ENCODE measurements at places on chromosomes 2 and 18.

DNA sequence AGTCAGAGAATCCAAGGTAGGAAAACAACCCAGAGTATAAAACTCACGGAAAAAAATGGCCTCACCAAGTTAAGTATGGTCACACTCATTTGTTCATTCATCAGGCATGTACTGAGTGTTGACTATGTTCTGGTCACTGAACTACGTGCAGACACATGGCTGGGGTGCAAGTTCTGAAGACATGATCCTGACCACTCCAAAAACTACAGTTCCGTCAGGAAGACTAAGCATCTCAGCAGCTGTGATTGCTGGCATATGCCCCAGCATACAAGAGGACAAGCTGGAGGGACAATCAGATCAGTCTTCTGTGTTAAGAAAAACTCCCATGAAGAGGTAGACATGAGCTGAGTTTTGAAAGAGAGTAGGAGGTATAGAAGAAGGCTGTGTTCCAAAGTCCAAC lies 72.8 kb downstream of the TCF4 start:
- DNase-seq = no peak

- DNase-seq = no peak
Measured at GRCh38 chr18:46481048-46481846, 175.8 kb downstream of the LOXHD1 start.

DNA sequence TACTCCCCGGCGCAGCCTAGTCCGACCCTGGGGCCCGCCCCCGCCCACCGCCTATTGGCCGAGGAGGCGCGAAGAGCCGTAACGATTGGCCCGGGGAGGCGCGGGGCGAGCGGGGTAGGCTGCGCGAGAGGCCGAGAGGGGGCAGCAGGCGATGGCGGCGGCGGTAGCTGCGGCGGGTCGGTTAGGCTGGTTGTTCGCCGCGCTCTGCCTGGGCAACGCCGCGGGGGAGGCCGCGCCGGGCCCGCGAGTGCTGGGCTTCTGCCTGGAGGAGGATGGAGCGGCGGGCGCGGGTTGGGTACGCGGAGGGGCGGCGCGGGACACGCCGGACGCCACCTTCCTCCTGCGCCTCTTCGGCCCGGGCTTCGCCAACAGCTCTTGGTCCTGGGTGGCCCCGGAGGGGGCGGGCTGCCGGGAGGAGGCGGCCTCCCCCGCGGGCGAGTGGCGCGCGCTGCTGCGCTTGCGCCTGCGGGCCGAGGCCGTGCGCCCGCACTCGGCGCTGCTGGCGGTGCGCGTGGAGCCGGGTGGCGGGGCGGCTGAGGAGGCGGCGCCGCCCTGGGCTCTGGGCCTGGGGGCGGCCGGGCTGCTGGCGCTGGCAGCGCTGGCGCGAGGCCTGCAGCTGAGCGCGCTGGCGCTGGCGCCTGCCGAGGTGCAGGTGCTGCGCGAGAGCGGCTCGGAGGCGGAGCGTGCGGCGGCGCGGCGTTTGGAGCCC lies at the start of gene CNNM3:
CNNM3 (plus strand) TSS at position 142 of the 709 bp plus-strand sequence; CDS start at position 152, 10 bp downstream.
- DNase-seq = peak; percentile 99

GRCh38 chr2:216618785-216619184 lies 14.4 kb upstream of the IGFBP2 start:
- DNase-seq = no peak

GRCh38 chr2:39275016-39275415 lies 31.2 kb upstream of the CDKL4 start:
- no peak for DNase-seq

- peak; percentile 61 for DNase-seq
Measured at GRCh38 chr2:239552213-239552926, 151.6 kb upstream of the HDAC4 start.

GRCh38 chr2:134274121-134274520 lies 20.2 kb downstream of the MGAT5 start:
- no peak for DNase-seq

DNA sequence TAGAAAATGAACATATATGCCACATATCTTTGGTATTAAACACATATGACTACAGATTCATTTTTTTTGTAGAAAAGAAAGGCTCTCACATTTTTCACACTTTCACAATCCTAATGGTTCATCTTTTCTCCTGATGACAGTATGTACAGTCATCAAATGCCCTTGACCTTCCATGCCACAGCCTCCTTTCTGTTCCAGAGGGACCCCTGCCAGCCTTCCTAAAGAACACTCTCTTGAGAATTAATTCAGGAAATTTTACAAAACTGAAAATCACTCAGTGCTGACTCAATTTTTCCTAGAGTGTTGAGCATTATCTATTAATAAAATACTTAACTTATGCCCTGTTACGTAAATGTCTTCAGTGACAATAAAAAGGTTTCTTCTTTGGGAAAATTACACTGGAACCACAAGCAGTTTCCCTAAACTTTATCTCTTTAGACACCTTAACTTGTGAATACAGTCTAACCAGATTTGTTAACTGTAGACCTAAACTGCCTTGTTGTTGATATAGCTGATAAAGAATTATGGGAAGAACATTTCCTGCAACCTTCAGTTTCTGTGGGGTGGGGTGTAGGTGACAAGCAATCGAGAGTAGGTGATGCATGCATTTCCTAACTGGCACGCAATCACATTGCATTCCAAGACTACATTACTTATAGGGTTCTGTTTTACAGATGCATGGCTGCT lies 15.3 kb upstream of the ACOXL start:
- no peak for DNase-seq

- no peak for DNase-seq
Measured at GRCh38 chr2:178266445-178266844, 72.1 kb downstream of the OSBPL6 start.

GRCh38 chr2:25257032-25257552 lies 84.6 kb downstream of the DNMT3A start:
- DNase-seq = no peak

DNA sequence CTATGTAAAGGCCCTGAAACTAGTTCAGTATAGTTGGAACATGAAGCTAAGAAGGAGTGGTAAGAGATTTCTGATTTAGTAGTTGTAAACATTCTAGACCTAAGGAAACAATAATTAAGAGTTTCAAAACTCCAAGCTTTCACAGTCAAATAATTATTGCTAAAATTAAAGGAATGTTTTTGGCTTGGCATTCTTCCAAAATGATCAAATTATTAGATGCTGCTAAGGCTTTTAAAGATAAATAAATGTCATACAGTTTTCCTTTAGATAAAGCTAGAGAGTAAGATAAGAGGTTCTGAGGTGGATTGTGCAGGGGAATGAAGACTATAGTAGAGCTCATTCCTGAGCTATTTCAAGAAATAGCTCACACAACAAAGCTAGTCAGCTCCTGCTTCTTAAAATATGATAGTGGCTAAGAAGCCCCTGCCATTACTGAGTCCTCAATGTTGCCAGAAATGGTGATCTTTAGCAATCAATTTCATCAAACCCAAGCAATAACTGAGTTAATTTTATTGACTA lies 45.3 kb downstream of the ZC3H15 start:
- no peak for DNase-seq

GRCh38 chr2:9269295-9269694 lies 62.7 kb downstream of the ASAP2 start:
- no peak for DNase-seq

DNA sequence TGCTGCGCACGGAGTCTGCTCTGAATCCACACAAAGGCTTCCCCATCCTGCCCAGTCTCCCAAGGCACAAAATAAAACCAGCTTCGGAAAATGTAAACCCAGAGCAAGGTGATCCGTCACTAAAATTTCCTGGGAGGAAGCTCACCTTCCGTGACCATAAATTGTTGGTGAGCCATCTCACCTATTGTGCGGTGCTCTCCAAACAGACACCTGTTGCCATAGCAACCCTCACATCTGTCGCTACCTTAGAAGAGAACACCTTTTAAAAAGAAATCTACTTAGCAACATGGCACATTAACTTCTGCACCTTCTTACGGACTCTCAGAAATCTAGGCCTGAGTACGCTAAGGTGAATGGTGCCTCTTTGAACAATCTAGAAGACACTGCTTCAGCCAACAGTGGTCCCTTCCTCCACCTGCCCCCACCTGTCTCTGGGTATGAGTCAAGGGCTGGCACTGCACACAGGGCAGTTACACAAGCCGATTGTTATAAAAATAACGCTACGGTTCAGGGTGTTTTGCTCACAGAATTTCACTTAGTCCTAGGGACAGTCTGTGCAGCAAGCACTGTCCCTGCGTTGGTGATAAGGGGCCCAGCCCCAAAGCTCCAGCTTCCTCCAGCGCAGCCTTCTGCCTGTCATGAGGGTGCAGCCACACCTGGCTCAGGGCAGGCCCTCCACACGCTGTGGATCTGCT lies 114.9 kb upstream of the ID2 start:
- peak; percentile 51 for DNase-seq

- DNase-seq = no peak
Measured at GRCh38 chr2:39919511-39920306, 140.7 kb upstream of the THUMPD2 start.

DNA sequence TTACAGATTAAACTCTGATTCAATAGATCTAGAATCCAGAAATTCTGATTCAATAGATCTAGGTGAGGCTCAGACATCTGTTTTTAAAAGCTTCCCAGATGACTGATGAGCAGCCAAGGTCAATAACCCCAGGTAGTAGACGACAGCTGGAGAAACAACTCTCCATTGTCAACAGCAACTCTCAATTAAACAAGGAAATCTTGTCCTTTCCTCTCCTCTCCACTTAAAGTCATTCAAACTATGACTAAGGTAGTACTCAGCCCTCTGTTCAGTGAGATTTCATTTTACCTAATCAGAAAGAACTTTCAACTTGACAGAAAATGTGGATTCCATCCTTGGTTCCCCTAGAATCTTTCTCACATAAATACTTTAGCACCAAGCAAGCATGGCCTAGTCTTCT lies 94.6 kb upstream of the SCG2 start:
- no peak for DNase-seq

DNA sequence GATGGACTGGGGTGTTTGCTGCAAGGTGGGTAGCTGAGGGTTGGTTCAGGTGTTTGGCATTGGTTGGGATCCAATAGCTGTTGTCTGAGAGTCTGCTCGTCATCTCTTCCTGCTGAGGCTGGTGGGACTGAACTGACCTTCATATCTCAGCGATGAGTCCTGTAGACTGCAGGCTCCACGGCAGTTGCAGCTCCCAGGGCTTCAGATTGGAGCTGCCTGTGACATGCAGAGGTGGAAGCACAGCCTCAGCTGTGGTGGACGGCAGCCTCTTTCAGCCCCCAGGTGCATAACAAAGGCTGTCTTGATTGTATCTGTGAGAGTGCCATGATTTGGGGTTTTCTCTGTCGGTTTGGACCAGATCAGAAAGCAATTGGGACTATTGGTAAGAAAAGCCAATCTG lies 3.9 kb upstream of the IL1R2 start:
- no peak for DNase-seq

- DNase-seq = no peak
Measured at GRCh38 chr2:111157071-111157661, 36.5 kb downstream of the BCL2L11 start.

DNA sequence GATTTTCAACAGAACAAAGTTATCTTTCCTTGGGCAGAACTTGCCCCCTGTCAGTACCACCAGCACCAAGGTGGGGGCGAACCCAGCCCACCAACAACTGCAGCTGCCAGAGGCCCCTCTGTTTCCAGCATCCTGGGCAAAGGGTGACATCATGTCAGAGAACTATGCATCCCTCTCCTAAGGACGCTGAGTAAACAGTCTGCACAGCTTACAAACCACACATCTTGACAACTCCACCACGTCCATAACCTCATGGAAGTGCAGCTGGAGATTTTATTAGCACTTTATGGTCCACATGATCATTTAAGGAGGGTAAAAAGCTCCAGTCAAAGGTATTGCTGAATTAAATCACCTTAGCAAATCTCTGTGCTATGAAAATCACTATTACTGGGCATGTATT lies 40.4 kb downstream of the PIEZO2 start:
- no peak for DNase-seq

DNA sequence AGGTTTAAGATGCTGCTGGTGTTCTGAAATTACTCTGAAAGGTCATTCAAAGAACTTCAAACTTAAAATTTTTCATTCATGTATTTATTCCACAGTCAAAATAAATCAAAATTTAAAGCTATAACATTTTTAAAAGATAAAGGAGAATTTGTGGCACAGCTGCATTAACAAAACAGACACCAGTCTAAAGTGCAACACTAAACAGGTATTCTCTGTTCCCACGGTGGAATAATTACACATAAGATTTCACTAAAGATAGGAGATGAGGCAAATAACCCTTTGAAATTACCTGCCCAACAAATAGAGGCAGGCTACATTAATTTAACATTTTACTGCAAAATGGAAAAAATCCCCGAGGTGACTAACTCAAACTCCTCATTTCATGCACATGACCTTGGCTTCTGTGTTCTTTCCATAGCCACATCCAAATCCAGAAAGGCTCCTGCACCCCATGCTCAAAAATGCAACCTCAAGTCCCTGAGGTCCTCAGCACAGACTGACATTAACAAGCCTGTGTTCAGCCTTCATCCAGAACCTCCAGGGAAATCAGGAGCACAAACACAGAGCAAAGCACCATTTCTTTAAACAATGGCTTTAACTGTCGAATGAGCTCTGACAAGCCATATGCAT lies 10.5 kb downstream of the COX7A2L start:
- DNase-seq = no peak

- no peak for DNase-seq
Measured at GRCh38 chr2:37621199-37621598, 50.2 kb downstream of the CDC42EP3 start.

DNA sequence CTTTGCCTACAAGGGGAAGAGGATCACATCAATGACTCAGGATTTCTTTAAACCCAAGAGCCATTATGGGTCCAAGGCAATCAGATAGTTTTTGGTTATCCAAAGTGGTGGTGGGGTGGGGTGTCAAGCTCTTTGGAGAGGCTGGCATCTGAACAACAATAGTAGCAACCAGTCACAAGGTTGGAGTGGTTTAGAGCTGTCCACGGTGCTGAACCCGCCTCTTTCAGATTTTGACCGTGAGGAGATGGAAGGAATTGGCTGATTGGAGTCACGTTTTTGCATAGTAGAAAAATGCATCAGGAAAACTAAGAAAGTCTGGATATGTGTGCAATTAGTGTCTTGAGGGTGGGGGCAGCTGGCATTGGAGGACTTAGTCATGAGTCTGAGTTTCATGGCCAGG lies 159.9 kb downstream of the LOXHD1 start:
- no peak for DNase-seq

DNA sequence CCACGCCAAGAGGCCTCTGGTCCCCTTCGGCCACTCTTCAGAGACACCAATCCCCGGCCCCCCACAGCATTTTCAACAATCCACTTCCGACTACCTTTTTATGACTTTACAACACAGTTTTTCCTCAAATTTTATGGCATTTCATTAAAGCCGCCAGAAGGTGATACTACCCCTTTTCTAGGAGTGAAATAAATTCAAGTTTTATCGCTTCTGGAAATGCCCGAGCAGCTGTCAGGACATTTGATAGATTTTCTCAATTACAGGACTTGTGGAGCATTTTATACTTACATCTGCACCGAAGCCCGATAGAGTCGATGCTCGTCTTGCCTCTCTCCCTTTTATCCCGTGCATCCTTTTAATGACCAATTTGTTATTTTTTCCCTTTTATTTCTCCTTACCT lies 108.1 kb upstream of the CREB1 start:
- DNase-seq = no peak

- DNase-seq = no peak
Measured at GRCh38 chr2:144484201-144484948, 35.5 kb downstream of the ZEB2 start.

GRCh38 chr2:233147829-233148167 lies 87.7 kb downstream of the INPP5D start:
- no peak for DNase-seq

GRCh38 chr2:91442246-91442905 lies 2750.9 kb downstream of the RPIA start:
- no peak for DNase-seq

Data from cardiac septum (tissue), 1 donor.